Lung (tissue), 17 donors: ENCODE measurements at places on chromosomes 2 and 18. TPM values are rescaled to one million over a fixed set of nuclear protein-coding genes. Genes with fewer than 3 reads are reported as not detected.

The CABYR gene
- total RNA-seq = 1.6 TPM

The CCDC102B gene
- 78.8 TPM for total RNA-seq

The PTPRM gene
- 90.1 TPM for total RNA-seq

The NR4A2 gene
- total RNA-seq = 4.2 TPM

The ITGAV gene
- 62.1 TPM for total RNA-seq

The RBM44 gene
- 0.80 TPM for total RNA-seq

The SLC9A4 gene
- total RNA-seq = 0.06 TPM
